Stimulated activated CD4-positive, alpha-beta T cell treated with anti-CD3 and anti-CD28 coated beads, Interleukin-1b, Interleukin-23, amount 100 ng/mL, for 24 hours (primary cell): ENCODE measurements at places on chromosomes 11 and 22.

GRCh38 chr11:36407356-36407755, 102.7 kb downstream of the TRAF6 start:
- DNase-seq: no peak

GRCh38 chr11:19163617-19164016, 38.2 kb downstream of the CSRP3 start:
- DNase-seq: no peak

- no peak for DNase-seq
Observed at GRCh38 chr11:85896876-85897275, 41.7 kb downstream of the CCDC83 start.

DNA sequence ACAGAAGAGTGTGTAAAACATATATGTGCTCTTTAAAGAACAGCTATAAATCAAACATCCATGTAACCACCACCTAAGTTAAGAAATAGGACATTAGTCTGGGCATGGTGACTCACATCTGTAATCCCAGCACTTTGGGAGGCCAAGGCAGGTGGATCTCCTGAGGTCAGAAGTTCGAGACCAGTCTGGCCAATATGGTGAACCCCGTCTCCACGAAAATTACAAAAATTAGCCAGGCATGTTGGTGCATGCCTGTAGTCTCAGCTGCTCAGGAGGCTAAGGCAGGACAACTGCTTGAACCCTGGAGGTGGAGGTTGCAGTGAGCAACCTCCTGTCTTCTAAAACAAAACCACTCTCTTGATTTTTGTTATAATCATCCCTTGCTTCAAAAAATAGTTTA, 103.3 kb downstream of the LRRC32 start:
- DNase-seq: no peak

DNA sequence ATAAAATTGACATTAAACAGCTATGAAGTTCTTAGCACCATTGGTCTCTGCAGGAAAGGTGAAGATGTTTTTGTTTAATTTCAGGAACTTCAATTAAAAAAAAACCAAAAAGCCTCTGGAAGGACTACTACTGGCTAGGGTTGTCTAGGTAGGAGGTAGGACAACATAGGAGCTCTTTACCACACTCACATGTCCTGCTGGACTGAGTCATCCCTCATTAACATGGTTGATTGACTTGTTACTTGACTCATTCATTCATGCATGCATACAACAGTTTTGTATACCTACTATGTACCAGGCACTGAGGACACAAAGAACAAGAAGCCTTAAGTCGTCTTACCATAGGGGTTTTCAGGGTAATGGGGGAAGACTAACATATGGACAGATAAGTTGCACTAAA, 216.9 kb upstream of the ARHGAP20 start:
- DNase-seq: no peak

DNA sequence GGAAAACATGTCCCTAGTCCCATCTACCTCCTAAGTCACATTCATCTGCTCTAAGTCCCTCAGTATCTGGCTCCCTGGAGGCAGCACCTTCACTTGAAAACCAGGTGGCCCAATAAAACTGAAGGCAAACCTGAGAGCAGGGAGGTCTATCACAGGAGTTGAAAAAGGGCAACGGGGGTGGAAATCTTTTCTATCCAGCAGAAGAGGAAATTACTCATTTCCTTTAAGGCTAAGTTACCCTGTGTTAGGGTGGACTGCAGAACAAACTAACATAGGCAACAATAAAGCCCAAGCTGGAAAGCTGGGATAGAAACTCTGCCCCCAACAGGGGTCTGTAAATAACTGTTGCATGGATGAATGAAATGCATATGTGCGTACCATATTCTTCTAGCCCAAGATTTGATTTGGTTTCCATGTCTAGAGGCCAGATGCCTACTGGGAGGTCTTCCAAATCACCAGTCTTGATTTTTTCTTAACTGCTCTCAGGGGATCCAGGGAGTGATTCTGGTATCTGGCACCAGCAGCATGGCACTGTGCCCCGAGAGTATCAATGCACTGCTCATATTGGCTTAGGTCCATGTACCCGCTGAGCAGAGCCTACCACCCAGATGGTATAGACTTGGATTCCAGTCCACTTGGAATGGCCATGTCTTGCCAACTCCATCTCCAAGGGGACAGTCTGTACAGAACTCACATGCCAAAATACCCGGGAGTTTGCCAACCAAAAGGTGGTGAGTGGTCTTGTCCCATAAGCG, 350.0 kb upstream of the NCAM1 start:
- DNase-seq: no peak

GRCh38 chr11:64694821-64695365, 28.1 kb downstream of the NRXN2 start:
- no peak for DNase-seq

DNA sequence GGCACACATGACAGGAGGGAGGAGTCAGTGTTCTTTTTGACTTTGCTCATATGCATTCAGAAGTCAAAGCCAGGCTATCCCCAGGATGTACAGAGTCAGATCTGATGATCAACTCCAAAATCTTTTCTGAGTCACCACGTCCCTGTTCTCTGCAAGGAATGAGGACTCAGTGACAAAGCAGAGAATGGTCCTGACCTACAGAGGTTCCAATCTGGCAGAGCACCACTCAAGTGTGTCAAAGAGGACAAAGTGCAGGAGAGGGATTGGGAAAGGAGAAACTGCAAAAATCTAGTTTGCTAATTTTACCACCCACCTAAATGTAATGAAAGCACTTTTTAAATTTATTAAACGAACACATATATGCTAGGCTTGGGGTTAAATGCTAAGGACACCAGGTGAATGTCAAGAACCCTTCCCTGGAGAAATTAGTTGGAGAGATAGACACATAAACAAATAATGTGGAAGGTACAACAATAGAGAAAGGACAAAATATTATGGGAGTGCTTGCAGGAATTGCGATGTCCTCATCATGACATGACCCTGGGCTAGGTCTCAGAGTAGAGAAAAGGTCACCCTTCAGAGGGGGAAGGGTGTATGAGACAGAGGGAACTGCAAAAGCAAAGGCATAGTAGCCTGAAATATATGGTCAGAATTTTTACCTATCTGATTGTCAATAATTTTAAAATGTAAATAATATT, 56.3 kb downstream of the MTNR1B start:
- no peak for DNase-seq

DNA sequence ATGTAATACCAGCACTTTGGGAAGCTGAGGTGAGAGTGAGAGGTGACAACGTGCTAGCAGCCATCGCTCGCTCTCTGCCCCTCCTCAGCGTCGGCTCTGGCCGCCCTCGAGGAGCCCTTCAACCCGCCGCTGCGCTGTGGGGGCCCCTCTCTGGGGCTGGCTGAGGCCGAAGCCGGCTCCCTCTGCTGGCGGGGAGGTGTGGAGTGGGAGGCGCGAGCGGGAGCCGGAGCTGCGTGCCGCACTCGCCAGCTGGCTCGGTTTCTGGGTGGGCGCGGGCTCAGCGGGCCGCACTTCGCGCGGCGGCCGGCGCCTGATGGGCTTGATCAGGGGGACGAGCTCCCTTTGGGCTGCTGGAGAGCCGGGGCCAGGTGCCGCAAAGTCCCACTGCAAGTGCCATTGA, 98.9 kb upstream of the UBASH3B start:
- no peak for DNase-seq

- DNase-seq: no peak
Observed at GRCh38 chr22:48902001-48902869, 925.4 kb downstream of the BRD1 start.

DNA sequence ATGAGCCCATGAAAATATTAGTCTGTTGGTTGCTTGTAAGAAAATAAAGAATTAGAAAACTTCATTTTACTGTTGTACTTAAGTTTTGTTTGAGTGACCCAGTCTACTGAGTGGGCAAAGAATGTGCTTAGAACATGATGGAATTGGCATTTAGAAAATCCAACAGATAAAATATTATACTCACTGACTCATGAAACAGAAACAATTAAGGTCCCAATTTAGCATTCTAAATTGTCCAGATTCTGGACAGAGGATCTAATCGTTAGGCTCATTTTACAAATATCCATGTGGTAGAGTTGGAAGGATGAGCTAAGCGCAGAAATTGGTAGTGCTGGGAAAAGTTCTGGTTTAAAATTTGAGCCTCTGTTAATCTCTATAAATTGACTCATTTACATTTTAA, 45.4 kb downstream of the METTL15 start:
- no peak for DNase-seq
